ENCODE measurements at places on chromosomes 5 and 9. TPM values are rescaled to one million over a fixed set of nuclear protein-coding genes. Genes with fewer than 3 reads are reported as not detected.

DNA sequence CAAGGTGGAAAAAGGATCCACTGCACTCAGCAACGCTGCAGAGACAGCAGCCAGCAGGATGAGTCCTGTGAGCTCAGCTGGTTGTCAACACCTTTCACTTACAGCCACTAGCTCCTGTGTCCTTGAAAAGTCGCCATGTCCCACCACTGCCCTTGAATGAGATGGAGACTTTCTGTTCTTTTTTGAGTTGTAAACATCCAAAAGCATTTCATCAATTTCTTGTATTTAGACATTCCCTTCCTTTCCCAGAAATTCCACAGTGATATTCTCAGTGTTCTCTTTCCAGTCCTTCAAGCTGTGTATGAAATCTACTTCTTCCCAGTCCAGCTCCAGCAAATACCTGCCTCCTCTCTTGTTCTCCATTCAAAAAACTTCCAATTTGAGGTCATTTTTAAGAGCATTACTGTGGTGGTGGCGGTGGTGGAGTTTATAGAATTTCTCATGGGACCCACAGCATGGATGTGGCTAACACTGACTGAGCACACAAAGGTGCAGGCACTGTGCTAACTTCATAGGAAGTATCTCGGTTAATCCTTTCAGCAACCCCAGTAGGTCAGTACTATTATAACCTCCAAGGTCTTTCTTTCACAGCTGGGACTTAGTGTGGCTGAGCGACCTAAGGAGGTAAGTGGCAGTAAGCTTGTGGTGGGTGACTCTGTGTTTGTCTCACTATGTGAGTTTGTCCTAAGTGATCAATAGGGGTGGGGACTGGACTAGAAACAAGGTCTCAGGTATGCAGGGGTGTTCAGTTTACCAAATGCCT lies 15.0 kb upstream of the GPX3 start:
- no peak for DNase-seq
- no peaks in the 10 kb centered on the region for H3K4me1 ChIP-seq
- H3K4me3 ChIP-seq = no peak overlapping the region
- H3K27me3 ChIP-seq = no peaks in the 10 kb centered on the region

- H3K27ac ChIP-seq = no peak overlapping the region
- no peaks in the 10 kb centered on the region for H3K4me1 ChIP-seq
- H3K4me3 ChIP-seq = no peak overlapping the region
- DNase-seq = no peak
Measured at GRCh38 chr9:112659906-112660305, 58.0 kb downstream of the INIP start.

DNA sequence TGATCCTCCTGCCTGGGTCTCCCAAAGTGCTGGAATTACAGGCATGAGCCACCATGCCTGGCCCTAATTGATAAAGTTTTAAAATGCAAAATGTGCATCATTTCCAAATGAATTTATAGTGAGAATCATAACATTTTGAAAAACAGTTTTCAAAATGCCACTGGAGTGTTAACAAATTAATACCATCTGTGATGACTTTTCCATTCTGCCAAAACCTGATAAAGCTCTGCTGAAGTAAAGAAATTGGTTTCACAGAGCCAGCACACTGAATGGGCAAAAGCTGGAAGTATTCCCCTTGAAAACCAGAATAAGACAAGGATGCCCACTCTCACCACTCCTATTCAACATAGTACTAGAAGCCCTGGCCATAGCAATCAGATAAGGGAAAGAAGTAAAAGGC lies 89.6 kb downstream of the MUSK start:
- H3K4me1 ChIP-seq = no peaks in the 10 kb centered on the region
- no peak for DNase-seq
- H3K27me3 ChIP-seq = no peaks in the 10 kb centered on the region
- H3K27ac ChIP-seq = no peak overlapping the region
- no peaks in the 10 kb centered on the region for H3K36me3 ChIP-seq
- H3K4me3 ChIP-seq = no peak overlapping the region

- H3K4me1 ChIP-seq = peaks cover 19% of the 10 kb centered on the region
- DNase-seq = no peak
- no peak overlapping the region for H3K4me3 ChIP-seq
- no peak overlapping the region for H3K27ac ChIP-seq
- H3K27me3 ChIP-seq = peaks cover 2% of the 10 kb centered on the region
Measured at GRCh38 chr9:94805051-94805489, 78.6 kb downstream of the AOPEP start.

GRCh38 chr5:9547122-9547947 lies 1.5 kb upstream of the SEMA5A start:
- H3K4me1 ChIP-seq = no peaks in the 10 kb centered on the region
- H3K27ac ChIP-seq = no peak overlapping the region
- DNase-seq = no peak
- no peaks in the 10 kb centered on the region for H3K36me3 ChIP-seq
- no peak overlapping the region for H3K4me3 ChIP-seq

- H3K27ac ChIP-seq = no peak overlapping the region
- peaks cover 6% of the 10 kb centered on the region for H3K27me3 ChIP-seq
- H3K4me1 ChIP-seq = no peaks in the 10 kb centered on the region
- DNase-seq = no peak
- no peaks in the 10 kb centered on the region for H3K36me3 ChIP-seq
Measured at GRCh38 chr5:39624890-39625289, 200.1 kb upstream of the DAB2 start.

- H3K4me3 ChIP-seq = no peak overlapping the region
- no peak overlapping the region for H3K27ac ChIP-seq
- peaks cover 14% of the 10 kb centered on the region for H3K4me1 ChIP-seq
- H3K27me3 ChIP-seq = peaks cover 12% of the 10 kb centered on the region
Measured at GRCh38 chr5:79851391-79851863, 139.6 kb downstream of the MTX3 start.

GRCh38 chr9:121454972-121455371 lies 44.7 kb downstream of the GGTA1 start:
- peaks cover 31% of the 10 kb centered on the region for H3K27me3 ChIP-seq
- no peak for DNase-seq
- H3K27ac ChIP-seq = no peak overlapping the region
- H3K36me3 ChIP-seq = no peaks in the 10 kb centered on the region

GRCh38 chr5:119409235-119409815 lies 43.0 kb upstream of the HSD17B4 start:
- no peaks in the 10 kb centered on the region for H3K36me3 ChIP-seq
- DNase-seq = no peak
- no peak overlapping the region for H3K4me3 ChIP-seq
- peaks cover 25% of the 10 kb centered on the region for H3K4me1 ChIP-seq

- H3K36me3 ChIP-seq = peaks cover 63% of the 10 kb centered on the region
- no peak for DNase-seq
- no peak overlapping the region for H3K4me3 ChIP-seq
- peak overlapping the region; percentile 87 for H3K27ac ChIP-seq
- peaks cover 73% of the 10 kb centered on the region for H3K4me1 ChIP-seq
Measured at GRCh38 chr9:114910541-114910940, 19.9 kb downstream of the TNFSF8 start.

DNA sequence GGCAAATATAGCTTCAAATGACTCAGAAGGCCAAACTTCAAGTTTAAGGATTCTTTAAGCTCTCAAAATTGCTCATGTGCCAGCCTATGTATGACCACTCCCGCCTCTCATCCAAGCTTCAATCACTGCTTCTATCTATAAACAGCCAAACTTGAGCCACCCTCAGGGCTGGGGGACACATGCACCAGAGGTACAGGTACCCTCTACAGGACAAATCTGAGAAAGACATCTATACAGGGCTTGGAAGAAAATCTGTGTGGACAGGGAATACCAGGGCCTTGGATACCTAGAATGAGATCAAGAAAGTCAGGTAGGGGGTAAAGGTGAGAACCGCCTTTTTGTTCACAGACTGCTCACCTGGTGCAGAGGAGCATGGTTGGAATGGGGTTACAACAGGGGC lies 217.9 kb downstream of the ATPSCKMT start:
- H3K4me3 ChIP-seq = no peak overlapping the region
- H3K36me3 ChIP-seq = no peaks in the 10 kb centered on the region
- H3K27ac ChIP-seq = no peak overlapping the region
- no peaks in the 10 kb centered on the region for H3K4me1 ChIP-seq

DNA sequence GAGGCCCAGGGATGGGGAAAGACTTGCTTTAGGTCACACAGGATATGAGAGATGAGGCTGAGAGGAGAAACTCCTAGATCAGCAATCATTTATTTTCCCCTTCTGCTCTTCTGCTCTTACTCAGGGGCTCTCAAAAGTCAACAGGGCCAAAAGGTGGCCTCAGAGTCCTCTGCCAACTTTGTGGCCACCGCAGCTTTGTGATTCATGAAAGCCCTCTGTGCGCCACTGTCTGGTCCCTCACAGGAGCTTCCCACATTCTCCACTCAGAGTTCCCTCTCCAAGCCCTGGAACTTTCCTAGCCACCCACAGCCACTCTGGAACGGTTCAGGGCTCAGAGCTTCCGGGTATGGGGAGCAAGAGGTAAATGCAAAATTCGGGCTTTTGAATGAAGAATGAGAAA lies 82.4 kb downstream of the COL27A1 start:
- H3K4me1 ChIP-seq = no peaks in the 10 kb centered on the region
- DNase-seq = no peak
- no peak overlapping the region for H3K27ac ChIP-seq
- no peak overlapping the region for H3K4me3 ChIP-seq
- H3K27me3 ChIP-seq = peaks cover 2% of the 10 kb centered on the region

DNA sequence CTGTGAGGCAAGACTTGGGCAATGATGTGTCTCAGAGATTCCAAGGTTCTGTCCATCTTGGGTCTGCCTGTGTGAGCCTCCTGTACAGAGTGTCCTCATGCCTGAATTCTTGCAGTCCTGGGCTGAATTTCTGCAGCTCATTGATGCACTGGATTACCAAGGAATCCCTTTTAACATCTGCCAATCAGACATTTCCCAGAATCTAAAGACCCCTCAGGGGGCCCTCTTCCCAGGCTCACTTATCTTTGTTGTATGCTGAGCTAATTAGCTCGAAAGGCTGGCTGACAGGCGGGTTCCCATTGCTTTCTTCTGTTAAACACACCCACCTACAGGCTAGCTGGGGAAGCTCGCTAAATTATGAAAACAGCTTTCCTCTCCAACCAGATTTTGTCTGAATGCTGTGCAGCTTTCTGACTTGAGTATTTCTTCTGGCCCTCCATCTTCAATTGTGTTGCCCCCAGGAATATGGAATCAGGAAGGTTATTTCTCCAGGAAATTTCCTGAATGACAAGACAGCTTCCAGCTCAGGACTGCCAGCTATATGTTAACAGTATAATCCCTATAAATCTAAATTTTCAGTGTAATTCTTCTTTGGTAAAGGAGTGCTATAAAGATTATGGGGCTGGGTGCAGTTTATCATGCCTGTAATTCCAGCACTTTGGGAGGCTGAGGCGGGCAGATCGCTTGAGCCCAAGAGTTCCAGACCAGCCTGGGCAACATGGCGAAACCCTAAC lies at the start of gene LIX1:
Gene LIX1 (minus strand): TSS at position 91 of the 734 bp plus-strand sequence. CDS start 35 bp downstream, at position 56.
- DNase-seq = no peak
- H3K36me3 ChIP-seq = no peaks in the 10 kb centered on the region
- H3K4me1 ChIP-seq = peaks cover 3% of the 10 kb centered on the region
- no peak within 1 kb of the TSS for H3K4me3 ChIP-seq
- H3K27ac ChIP-seq = no peak within 1 kb of the TSS
- peaks cover 37% of the 10 kb centered on the region for H3K27me3 ChIP-seq

- no peak overlapping the region for H3K4me3 ChIP-seq
- H3K27ac ChIP-seq = no peak overlapping the region
- no peaks in the 10 kb centered on the region for H3K4me1 ChIP-seq
- H3K27me3 ChIP-seq = no peaks in the 10 kb centered on the region
- H3K36me3 ChIP-seq = no peaks in the 10 kb centered on the region
- DNase-seq = no peak
Measured at GRCh38 chr9:107999011-107999410, 509.4 kb upstream of the KLF4 start.

CCDC183 gene
- 1.7 TPM for total RNA-seq

PLCXD3 gene
- total RNA-seq = not detected

CEP72 gene
- total RNA-seq = 33.8 TPM

RELL2 gene
- total RNA-seq = 31.4 TPM

GNA14 gene
- not detected for total RNA-seq

PRDM9 gene
- total RNA-seq = not detected

MINAR2 gene
- total RNA-seq = not detected
